Cerebellar nuclear complex (tissue), 1 donor: ENCODE measurements at places on chromosomes 6 and 20.

DNA sequence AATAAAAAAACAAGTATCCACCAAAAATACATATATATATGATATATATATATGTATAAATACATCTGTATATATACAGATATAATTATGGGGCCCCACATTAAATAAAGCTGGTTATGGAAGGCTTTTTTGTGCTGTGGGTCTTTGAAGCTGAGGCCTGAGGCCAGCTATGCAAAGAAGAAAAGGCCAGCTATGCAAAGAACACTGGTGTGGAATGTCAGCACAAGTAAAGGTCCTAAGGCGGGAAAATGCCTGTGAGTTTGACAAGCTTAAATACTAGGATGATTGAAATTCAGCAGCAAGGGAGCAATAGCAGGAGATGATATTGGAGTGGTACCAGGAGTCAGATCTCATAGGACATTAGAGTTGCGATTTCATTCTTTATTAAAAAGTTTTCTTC is 25.2 kb downstream of the ADGRF1 start:
- no peak for DNase-seq

- peak; percentile 24 for DNase-seq
Measured at GRCh38 chr20:31722257-31723068, at the start of gene BCL2L1. Gene BCL2L1 (minus strand): TSS chr20:31722868. CDS start chr20:31722218, 650 bp downstream.

DNA sequence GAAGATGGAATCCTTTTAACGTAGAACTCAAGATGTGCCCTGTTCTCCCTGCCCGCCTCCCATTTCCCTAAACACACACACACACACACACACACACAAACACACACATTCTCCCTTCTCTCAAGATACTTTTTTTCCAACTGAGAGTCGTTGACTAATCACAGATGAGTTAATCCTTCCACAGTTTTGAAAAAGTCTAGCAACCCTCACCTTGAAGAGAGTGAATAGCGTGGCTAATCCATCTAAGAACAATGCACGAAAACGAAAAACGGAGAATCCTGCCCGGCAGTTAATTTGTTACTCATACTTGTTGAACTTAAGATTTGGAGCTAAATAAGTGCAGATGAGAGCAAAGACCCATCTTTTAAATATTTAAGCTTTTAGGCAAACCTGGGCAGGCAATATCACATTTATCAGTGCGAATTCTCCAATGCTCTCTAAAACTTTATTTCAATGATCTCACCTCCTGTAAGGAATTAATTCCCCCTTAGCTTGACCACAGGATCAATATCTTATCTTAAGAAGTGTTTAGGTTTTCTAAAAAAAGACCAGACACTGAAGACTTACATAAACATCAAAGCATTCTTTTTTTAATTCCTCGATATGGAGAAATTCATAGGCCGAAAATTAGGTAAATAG is 1.1 kb downstream of the AGPAT4 start:
- DNase-seq = no peak

GRCh38 chr20:37921341-37921929 is 18.5 kb downstream of the VSTM2L start:
- no peak for DNase-seq

GRCh38 chr6:38170666-38171355 is 351.3 kb downstream of the ZFAND3 start:
- DNase-seq = no peak

DNA sequence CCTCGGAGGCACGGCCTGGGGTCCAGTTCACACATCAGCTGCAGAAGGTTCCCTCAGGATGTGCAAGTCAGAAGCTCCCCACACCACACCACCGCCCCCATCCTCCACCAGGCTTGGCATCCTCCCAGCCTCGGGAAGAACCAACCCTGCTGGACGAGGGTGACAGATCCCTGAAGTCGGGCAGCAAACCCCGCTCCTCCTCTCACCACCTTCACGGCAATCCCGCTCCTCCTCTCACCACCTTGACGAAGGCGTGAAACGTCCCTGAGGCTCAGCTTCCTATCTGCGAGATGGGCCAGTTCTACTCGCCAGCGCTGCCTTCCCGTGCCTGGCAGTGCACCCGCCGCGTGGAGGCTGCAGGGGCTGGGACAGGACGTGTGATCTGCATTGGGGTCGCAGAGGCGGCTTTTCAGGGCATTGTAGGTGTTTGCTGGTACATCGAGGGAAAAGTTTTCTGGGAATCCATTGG is 327.0 kb downstream of the TAF4 start:
- no peak for DNase-seq

GRCh38 chr20:41415191-41415590 is 48.6 kb upstream of the EMILIN3 start:
- no peak for DNase-seq

DNA sequence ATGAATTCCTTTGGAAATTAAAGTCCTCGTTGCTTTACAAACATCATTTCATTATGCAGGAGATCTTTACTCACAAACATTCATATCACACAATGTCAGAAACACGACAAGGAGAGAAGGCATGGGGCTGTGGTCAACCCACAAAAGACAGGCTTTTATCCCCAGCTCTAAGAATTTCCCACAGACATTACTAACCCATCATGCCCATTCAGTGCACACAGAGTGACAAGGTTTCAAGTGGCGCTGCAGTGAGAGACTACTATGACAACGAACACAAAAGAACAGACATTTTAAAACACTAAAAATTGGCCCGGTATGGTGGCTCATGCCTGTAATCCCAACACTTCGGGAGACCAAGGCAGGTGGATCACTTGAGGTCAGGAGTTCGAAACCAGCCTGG is 579.8 kb upstream of the AGPAT4 start:
- DNase-seq = no peak

GRCh38 chr20:20966171-20966570 is 140.0 kb downstream of the LINC00237 start:
- no peak for DNase-seq

DNA sequence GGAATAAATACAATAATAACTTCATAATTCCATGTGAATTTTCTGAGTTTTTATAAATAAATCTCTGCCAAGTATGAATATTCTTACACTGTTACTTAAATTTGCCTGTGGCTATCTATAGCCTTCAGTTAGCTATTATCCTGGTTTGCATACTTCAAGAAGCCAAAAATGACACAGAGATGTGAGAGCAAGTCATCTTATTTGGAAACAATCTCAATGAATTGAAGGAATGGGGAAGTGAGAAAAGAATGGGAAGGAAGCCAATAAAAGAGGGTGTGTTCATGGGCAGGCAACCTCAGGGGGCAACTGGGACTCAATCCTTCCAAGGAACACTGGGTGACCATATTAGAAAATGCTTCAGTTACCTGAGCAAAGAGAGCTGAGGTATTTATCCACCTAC is 9.9 kb downstream of the HAO1 start:
- DNase-seq = no peak

DNA sequence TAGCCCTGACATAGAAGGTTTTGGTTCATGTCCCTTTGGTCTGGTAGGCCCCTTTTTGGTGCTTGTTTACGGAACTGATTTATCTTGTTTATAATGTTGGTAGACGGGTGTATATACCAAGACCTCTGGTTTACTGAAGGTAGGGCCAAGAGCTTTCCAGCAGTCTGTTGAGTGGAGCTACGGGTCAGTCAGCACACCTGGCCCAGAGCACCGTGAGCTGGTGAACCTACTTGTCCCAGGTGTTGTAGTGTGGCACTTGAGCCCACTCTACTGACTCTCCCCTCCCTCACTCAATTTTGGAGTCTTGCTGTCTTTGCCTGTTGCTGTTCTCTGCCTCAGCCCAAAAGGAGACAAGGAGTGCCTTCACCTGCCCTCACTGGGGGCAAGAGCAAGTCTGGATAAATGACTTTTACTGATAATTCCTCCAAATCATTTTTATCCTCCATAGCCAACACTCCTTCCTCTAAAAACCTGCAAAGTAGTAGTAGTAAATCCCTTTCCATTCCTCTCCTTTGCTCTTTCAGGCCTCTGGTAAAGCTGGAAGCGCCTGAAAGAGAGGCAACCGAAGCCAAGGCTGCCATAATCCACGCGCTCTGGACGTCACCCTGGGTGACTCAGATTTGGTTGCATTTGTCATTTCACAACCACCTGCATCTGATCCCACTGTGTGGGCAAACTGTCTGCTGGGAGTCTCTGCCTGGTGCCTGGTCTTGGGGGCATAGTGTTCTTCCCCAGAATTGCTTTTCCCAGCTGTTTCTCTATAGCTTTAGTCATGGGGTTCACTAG is 22.2 kb downstream of the RREB1 start:
- DNase-seq = no peak

GRCh38 chr6:16244446-16244845 is 6.1 kb downstream of the GMPR start:
- no peak for DNase-seq

DNA sequence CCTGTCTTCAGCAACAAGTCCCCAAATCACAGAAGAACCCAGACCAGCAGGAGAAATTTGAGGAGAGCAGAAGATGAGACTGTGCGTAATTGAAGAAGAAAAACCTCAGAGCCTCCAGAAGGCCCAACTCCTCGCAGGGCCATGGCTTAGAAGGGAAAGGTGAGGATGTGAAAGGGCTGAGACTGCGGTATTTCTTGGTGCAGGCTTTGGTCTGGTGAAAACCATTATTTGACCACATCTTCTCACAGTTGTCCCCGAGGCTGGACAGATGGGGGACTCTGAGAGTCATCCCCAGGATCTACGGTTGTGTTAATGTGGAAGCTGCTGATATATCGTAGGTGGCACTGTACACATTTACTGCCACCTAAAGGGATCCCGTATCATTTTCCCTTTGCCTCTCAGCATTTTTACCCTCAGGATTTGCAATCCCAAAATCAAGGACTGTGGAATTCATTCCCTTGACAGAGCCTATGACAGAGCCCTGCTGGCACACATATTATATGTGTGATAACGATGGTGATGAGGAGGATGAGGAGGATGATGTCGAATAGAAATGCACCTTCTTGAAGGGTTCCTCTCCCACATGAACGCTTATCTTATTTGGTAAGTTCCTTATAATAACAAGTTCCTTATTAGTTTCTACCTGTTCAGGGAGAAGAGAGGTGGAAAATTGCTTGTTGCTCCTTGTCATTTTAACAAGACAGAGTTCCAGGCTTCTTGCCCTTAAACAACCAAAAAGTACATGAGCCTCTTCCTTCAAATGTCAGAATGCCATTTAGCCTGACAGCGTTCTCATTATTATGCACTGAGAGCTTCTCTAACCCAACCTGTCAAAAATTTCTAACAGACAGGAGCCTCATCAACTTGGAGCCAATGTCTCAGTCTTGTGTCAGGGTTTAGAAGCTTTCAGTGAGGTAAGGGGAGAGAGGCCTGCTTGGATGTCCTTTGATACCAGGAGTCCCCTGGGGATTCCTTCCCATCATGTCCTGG is 135.8 kb downstream of the PXDC1 start:
- DNase-seq = no peak

- no peak for DNase-seq
Measured at GRCh38 chr20:38115205-38115604, 49.9 kb downstream of the TGM2 start.

- DNase-seq = no peak
Measured at GRCh38 chr6:7723554-7723953, 2.3 kb upstream of the BMP6 start.

GRCh38 chr6:43120944-43121913 is 45.1 kb downstream of the PTK7 start:
- no peak for DNase-seq

- no peak for DNase-seq
Measured at GRCh38 chr20:31710423-31711108, 12.1 kb downstream of the BCL2L1 start.

DNA sequence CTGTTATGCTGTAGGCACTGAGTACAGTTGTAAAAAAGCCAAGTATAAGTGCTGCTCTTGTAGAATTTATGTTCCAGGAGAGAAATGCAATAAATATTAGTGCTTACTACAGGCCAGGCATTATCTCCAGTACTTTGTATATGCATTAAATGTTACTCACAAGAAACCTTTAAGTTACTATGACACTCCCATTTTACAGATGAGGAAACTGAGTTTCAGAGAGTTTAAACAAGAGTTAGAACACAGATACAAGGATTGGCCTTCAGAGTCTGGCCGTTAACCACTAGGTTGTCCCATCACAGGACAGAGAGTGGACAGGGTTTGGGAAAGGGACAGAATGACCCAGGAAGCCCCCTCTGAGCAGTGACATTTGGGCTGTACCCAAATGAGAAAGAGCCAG is 274.4 kb downstream of the ZNF217 start:
- DNase-seq = no peak

GRCh38 chr6:41503827-41504465 is 42.2 kb upstream of the FOXP4 start:
- DNase-seq = no peak

- DNase-seq = peak; percentile 31
Measured at GRCh38 chr6:89368107-89368506, 15.6 kb upstream of the UBE2J1 start.

DNA sequence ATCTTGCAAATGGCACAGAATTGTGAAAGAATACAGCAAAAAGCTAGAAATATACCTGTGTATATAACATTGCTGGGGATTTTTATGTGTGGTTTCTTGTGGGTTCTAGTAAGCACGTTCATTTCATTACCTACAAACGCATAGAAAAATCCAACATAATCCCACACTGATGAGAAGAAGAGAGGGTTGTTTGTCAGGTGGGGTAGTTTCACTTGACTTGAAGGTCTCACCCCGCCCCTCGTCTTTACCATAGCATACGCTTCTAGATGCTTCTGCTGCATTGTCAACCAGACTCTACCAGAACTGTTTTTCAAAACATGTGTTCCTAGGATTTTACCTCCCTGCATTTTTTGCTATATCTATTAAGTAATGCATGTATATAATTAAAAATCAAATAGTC is 284.1 kb upstream of the TAB2 start:
- DNase-seq = no peak

DNA sequence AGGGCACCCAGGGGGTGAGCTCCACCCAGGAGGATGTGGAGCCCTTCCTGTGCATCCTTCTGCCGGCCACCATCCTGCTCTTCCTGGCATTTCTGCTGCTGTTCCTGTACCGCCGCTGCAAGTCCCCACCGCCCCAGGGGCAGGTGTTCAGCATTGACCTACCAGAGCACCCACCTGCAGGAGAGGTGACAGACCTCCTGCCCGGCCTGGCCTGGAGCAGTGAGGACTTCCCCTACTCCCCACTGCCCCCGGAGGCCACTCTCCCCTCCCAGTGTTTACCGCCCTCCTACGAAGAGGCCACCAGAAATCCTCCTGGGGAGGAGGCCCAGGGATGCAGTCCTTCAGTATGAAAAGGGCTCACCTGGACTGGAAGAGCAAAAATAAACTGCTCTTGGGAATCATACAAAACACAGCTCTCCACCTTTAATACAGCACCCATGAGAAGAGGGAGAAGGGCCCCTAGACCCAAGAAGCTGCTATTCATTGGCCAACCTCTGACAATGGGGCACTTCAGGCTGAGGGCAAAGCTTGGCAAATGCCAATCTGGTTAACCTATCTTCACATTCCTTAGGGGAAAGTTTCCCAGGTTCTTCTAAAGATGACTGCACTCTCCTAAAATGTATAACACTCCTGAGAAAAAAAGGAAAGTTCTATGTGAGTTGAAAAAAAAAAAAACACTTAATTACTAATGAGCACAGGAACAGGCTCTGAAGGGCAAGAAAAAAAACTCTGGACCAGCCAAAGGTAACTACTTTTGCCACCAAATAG is 5.0 kb downstream of the SMIM28 start:
- DNase-seq = no peak

- no peak for DNase-seq
Measured at GRCh38 chr20:1467355-1468116, 887 bp upstream of the NSFL1C start.
